Lung (tissue), 17 donors: ENCODE measurements at places on chromosomes 2 and 18. TPM values are rescaled to one million over a fixed set of nuclear protein-coding genes. Genes with fewer than 3 reads are reported as not detected.

The HJURP gene
- total RNA-seq: 4.1 TPM

The KCNS3 gene
- total RNA-seq: 18.2 TPM

DNA sequence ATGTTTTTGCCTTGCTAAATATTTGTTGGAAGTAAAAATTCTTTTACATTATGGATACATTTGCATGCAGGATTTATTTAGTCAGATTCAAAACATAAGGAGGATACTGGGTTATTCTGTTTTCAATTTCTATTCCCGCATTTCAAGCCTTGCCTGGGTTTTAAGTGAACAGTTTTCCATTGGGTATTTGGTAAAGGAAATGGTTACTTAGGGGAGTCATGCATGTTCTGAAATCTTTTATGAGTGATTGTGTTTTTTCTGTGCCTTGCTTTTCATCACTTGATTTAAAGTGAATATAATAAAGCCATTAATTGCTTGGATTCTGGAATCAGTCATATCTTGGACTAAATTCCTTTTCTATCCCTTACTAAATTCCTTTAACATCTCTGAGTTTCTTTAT is 12.0 kb upstream of the SP9 start:
- DNase-seq: no peak

- peak; percentile 84 for DNase-seq
These were observed 47.6 kb downstream of the TEX44 start for GRCh38 chr2:231640241-231640640.

The COA5 gene
- 49.5 TPM for total RNA-seq

GRCh38 chr2:149720615-149721014 is 133.0 kb upstream of the MMADHC start:
- peak; percentile 65 for DNase-seq

The GAREM1 gene
- total RNA-seq: 13.7 TPM

The RAB6D gene
- not detected for total RNA-seq

The SLC16A14 gene
- total RNA-seq: 5.2 TPM

The CDK15 gene
- total RNA-seq: 2.3 TPM

The LOXL3 gene
- total RNA-seq: 11.1 TPM

The ATP6V1B1 gene
- 1.4 TPM for total RNA-seq

DNA sequence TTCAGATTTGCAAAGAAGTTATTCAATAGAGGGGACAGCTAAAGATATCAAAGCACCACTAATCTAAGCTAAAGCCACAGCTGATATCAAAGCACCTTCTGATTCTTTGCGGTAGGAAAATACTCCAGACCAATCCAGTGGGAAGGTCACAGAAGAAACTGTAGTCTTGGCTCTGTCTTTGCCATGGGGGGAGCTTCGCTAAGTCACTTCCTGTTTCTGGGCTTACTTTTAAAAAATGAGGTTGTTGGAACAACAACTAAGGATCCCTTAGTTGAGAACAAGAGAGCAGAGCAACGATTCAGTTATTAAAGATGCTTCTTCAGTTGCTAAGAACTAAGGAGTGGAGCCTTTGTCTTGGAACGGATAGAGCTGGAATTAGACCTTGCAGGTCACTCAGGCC is 12.2 kb downstream of the LPIN1 start:
- no peak for DNase-seq

- no peak for DNase-seq
These were observed 210.1 kb downstream of the AGPS start for GRCh38 chr2:177602611-177603164.

DNA sequence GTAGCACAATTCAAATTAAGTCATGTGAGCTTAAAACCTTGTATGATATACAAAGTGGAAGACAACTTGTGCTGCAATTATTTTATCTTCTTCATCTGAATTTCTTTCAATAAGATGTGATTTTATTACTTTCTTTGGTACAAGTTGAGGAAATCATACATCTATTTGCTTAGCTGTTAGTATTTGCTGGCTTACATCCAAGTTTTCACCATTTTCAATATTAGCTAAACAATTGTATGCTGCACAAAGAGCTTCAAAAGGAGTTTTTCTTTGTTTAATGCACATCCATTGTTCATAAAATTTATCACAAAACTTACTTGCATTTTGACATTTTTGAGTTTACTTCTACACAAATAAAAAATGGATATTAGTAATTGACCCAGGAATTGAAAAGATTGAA is 40.9 kb downstream of the SCN9A start:
- DNase-seq: no peak

DNA sequence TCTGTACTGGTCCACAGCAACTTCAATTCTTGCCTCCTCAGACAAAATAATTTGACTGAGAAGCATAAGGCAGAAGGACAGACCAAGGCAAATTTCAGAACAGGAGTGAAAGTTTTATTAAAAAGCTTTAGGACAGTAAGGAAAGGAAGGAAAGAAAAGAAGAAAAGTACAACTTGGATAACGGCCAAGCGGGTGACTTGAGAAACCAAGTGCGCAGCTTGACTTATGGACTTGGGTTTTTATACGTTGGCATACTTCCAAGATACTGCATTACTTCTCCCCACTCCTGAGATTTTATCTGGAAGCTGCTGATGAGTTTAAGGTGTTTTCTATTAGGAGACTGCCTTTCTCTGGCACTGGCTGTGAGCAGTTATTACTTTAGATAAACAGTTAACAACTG is 64.7 kb downstream of the CCDC178 start:
- no peak for DNase-seq

DNA sequence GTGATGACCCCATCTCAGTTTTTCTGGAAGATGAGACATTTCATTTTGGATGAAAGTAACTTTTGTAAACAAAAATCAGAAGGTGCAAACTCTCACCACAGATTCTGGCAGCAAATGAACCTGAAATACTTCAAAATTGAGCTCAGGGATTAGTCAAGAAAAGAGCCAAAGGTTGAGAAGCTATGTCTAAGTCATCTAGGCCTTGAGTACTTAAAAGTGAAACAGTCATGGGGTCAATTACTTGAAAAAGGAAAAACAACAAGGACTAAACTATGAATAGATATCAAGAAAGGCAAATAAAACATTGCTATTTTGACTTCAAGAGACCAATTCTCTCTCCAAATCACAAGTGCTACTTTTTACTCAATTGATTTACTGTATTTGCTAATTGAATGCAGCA is 285.1 kb downstream of the RBM43 start:
- no peak for DNase-seq

GRCh38 chr2:195677884-195678283 is 20.9 kb downstream of the SLC39A10 start:
- DNase-seq: no peak

The ROCK2 gene
- 45.6 TPM for total RNA-seq

The APLF gene
- 3.7 TPM for total RNA-seq

DNA sequence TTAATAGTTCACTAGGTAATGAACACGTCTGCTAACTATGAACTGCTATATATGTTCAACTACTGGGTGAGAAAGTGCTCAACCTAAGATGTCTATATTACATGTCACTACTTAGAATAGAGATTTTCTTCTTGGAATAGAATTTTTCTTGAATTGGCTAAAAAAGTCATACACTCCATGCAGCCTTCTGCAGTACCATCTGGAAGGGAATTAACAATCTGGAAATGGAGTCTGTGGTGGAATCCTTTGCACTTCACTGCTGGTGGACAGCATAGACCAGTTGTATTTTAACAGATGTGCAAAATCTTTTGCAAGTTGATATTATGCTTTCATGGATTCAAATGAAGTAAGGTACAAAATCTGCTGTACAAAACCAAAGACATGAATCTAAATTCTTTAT is 799.6 kb downstream of the KCNJ3 start:
- DNase-seq: no peak

The CFC1B gene
- total RNA-seq: 0.18 TPM

The SULT1C4 gene
- total RNA-seq: 85.0 TPM

- peak; percentile 89 for DNase-seq
These were observed 54.6 kb downstream of the IL1R2 start for GRCh38 chr2:102046135-102046986.

DNA sequence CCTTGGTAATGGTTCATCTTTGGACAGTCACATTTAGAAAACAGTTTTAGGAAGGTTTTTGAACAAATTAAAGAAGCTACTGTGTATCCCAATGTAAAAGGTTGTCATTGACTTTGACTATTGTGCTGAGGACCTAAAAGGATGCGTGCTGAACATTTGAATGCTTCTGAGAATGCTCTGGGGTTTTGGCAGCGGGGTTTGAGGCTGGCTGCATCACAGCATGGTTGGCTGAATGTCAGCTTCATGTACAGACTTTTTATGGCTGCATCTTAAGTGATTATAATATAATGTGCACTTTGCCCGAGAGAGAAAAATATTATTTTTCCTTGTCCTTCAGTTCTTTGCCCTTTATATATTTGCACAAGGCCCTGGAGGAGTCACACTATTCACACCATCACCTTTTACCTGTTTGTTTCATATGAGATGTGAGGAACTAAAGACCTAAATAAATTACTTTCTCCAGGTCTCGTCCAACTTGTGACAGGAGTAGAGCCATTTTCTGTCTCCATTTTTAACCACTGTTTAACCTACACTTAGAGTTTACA is 125.9 kb downstream of the CCDC85A start:
- DNase-seq: no peak

DNA sequence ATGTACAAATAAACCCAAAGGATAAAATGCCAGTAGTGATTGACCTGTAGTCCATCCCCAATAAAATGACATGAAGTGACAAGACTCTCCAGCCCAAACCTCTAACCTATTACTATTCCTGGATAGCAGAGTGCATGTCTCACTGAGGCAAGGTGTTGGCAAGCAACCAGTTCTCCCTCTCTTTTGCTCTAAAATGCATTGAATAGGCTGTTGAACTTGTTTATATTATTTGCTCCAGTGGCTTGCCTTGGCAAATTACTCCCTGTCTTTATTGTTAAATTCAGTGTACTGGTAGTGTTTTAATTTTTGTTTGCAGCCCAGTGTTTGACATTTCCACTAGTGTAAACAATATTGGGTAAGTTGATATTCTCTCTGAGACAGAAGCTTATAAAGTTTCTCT is 70.5 kb downstream of the CSRNP3 start:
- no peak for DNase-seq

The KCNG3 gene
- total RNA-seq: 0.48 TPM

- peak; percentile 63 for DNase-seq
These were observed 3.1 kb upstream of the ZEB2 start for GRCh38 chr2:144522897-144523595.

The ABCG5 gene
- 0.09 TPM for total RNA-seq

The TNFAIP6 gene
- 6.0 TPM for total RNA-seq

GRCh38 chr2:191670076-191670475 is 7.9 kb upstream of the NABP1 start:
- DNase-seq: no peak

DNA sequence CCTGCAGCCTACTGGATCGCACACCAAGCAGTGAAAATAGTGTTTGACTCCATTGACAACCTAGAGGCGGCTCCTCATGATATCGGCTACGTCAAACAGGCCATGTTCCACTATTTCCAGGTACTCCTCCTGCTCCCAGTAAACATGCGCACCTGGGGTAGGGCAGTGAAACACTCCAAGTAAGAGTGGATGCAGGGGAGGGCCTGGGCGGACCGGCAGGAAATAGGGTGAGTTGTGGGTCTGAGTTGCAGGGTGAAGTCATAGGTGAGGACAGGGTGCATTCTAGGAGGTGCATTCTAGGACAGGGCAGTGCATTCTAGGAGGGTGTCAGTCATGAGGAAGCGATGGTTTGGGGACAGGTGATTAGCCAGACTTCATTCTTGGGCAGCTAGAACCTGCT is 5.0 kb downstream of the NAGK start:
- no peak for DNase-seq

The KCNJ3 gene
- 0.31 TPM for total RNA-seq

DNA sequence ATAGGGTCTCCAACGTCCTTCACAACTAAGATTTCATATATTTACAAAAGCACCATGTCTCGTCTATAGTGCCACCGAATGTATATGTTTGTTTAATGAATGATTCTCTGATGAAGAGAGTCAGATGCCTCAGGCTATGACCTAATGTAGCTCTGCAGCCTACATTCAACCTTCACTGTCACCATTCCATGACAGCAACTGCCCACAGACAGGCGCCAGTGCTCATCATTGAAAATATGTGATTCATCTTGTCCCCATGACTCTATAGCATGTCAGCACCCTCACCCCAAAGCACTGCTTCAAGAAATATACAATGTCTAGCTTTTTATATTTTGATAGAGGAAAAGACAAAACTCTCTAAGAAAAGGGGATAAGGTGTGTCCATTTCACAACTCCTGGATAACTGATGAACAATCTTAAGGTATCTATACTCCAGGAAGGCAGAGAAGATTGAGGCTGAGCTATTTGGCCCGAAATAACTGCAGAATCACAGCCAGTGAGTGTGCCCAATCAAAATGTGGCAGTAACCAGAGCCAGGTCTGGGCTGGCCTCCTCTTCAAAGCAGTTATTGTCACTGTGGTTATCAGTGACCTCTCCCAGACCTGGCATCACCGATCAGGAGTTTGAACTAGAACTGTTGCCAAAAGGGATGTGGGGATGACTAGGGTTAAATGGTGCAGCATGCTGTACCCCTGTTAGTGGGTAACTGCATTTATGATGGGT is 246.6 kb downstream of the SETBP1 start:
- no peak for DNase-seq

The ADGRF3 gene
- 0.28 TPM for total RNA-seq
